ENCODE measurements at places on chromosomes 16 and 17. TPM values are rescaled to one million over a fixed set of nuclear protein-coding genes. Genes with fewer than 3 reads are reported as not detected.

The USP43 gene
- total RNA-seq, result 0.09 TPM

The TMEM186 gene
- 4.3 TPM for total RNA-seq

The KRTAP4-4 gene
- total RNA-seq, result not detected

The SLC5A11 gene
- not detected for total RNA-seq

The HBA2 gene
- not detected for total RNA-seq

The TBX2 gene
- total RNA-seq, result 0.65 TPM

The EFNB3 gene
- total RNA-seq, result 0.52 TPM

The NPTX1 gene
- total RNA-seq, result 0.17 TPM

The PHF23 gene
- total RNA-seq, result 38.6 TPM

The ABCC12 gene
- total RNA-seq, result not detected

The PMFBP1 gene
- total RNA-seq, result under 0.01 TPM

The CMTM2 gene
- not detected for total RNA-seq

Measured in dermis lymphatic vessel endothelial cell (primary cell).